NCI-H526 treated with DMSO at 0.1 percent for 48 hours (cell line): ENCODE measurements at places on chromosomes 4 and X.
A peak's percentile ranks its signal among the peaks of the same experiment; 100 is the strongest.

DNA sequence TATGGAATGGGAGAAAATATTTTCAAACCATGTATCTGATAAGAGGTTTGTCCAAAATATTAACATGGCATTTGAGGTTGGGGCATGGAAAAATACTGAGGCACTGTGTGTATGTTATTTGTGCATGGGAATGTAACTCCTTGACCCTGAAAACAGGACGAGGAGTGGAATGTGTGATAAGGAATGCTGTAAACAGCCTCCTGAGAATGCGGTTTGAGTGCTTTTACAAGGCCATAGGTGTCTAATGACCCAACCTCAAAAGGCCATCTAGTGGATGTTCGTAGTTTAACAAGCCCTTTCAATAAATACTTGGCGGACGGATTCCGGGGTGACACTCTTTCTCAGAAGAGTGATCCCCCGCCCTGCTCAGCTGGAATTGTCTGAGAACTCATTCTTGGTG, 162.9 kb upstream of the USP9X start:
- peak; percentile 49 for DNase-seq

DNA sequence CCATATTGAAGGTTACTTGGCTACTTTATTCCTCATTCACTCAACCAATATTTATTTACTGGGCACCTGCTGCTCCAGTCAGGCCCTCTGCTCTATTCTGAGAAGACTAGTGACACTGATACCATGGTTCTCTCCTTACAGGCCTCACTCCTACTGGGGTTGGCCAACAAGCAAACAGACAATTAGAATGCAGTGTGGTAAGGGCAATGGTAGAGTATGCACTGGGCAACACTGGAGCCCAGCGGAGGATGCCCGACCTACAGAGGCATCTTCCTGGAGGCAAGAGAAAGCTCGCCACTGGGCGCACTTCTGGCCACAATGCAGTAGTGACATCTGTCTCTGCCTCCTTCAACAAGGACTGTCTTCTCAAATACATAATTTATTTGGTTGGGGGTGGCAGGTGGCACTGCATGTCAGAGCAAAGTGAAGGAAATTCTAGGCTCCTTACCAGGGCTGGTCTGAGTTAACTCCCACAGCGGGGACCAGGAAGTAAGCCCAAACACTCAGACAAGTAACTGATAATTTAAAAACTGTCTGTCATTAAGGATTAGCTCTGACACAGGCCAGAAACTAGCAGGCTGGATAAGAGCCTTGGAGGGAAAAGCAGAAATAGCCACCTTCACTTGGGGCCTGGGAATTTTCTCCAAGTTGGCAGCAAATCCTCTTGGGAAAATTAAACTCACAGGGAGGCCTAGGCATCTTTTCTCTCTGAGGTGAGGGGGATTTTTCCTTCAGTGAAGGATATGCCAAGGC, 150.7 kb upstream of the EOLA2 start:
- DNase-seq = no peak

- DNase-seq = no peak
Observed at GRCh38 chr4:2712261-2712842, 43.8 kb downstream of the TNIP2 start.

GRCh38 chr4:108644237-108644636, 6.2 kb upstream of the OSTC start:
- DNase-seq = no peak

GRCh38 chr4:27484216-27484615, 623.6 kb downstream of the STIM2 start:
- no peak for DNase-seq

DNA sequence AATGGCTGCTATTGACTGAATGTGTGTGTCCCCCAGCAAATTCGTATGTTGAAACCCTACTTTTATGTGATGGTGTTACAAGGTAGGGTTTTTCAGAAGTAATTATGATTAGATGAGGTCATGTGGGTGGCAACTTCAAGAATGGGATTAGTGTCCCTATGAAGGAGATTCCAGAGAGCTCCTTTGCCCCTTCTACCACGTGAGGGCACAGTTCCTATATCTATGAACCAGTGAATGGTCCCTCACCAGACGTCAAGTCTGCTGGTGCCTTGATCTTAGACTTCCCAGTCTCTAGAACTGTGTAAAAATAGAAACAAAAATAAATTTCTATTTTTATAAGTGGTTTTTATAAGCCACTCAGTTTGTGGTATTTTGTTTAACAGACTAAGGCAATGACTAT, 1137.6 kb upstream of the IGFBP7 start:
- DNase-seq = peak; percentile 3

DNA sequence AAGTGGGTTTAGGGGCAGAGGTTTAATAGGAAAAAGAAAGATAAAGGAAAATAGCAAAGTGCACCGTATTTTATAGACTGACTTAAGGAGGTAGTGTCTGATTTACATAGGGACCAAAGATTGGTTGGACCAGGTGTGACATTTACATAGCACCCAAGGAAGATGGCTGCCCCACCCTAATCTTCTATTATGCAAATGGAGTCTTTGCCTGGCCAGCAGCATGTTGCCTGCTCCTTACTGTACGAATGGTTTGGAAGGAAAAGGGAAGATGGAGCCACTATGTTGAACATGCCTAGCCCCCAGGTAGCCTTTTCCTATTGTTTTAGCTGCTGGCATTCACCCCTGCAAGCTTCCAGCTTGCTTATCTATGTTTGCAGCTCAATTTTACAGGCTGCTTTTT, 146.2 kb upstream of the PDE5A start:
- no peak for DNase-seq

GRCh38 chrX:47573341-47574075, 8.7 kb upstream of the TIMP1 start:
- no peak for DNase-seq

DNA sequence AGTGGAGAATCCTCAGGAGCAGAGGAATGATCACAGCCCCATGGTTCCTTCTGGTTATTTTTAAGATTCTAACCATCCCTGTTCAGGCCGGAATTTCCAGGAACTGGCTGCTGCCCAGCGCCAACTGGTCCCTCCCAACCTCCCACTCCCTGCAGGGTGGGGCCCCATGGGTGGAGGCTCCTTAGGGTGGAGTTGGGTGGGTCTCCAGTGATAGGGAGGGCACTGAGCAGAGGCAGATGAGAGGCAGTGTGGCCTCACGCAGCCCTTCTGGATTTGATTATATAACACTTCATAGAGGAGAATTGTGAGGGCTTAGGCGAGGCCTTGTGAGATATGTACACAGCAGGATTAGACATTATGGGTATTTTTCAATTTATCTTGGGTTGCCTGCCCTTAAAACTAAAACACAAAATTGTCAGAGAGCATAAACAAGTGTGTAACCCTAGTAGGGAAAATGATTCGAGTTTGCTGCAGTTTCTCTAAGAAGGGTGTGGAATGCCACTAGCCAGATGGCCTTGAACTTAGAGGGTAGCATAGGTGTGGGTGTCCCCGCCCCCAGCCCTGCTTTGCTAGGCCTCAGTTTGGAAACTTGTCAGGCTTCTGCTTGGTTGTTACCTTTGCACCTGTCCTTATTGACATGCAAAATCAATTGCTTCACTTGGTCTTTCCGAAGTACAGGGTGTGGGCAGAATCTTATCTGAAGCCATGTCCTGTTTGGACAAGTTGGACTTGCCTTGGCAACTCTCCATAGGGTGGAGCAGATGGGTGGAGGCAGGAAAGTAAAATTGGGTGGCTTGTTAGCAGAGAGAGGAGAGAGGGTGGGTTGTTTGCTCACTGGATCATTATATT, 9.4 kb downstream of the KLF3 start:
- DNase-seq = peak; percentile 82

GRCh38 chr4:187124331-187124730, 400.7 kb upstream of the FAT1 start:
- no peak for DNase-seq

DNA sequence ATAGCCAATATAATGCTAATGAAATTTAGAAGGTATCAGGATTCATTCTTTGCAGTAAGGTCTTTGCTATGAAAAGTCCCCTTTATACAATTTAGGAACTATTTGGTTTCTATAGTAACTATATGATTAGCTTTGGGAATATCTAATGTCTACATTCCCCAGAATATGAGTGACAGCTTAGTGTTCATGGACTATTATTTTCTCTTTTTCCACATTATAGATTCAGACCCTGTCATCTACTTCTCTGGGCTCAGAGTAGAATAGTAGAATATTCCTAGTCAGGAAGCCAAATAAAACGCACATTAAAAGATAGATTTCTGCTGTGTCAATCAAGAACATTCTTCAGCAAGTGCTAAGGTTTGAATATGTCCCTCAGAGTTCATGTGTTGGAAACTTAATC, 26.1 kb upstream of the SULT1B1 start:
- DNase-seq = no peak

DNA sequence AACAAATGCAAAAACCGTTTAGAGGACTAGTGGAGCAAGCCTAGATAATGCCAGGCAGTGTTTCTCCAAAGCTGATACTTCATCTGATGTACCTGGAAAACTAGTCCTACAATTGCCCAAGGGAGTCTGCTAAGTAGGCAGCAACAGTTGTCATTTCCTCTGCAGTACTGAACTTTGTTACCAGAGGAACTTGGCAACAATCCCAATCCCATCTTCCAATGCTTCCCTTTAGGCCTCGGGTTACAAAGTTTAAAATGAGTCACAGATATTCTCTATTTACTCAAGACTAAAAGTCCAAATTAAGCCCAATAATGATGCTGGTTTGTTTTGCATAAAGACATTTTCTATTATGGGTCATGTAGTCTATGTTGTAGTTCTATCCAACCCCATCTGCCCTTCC, 120.0 kb upstream of the GLRA2 start:
- DNase-seq = no peak

DNA sequence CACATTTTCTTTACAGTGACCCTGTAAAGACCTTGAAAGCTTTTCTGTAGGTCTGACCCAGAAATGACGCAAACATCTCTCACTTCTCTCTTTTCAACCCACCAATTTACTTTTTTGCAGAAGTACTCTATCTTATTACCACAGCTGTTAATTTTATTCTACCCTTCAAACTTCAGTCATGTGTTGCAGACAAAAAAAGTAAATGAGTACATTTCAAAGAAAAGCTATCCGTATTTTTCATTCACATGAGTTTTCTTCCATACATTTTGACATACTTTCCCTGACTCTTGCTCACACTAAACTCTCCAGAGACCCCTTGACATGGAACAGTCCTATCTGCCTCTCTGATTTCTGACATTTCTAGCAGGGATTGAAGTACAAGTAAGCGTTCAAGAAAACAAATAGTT, 51.7 kb downstream of the SLC7A11 start:
- no peak for DNase-seq

- DNase-seq = peak; percentile 52
Observed at GRCh38 chrX:10633722-10634121, 13.3 kb upstream of the MID1 start.

DNA sequence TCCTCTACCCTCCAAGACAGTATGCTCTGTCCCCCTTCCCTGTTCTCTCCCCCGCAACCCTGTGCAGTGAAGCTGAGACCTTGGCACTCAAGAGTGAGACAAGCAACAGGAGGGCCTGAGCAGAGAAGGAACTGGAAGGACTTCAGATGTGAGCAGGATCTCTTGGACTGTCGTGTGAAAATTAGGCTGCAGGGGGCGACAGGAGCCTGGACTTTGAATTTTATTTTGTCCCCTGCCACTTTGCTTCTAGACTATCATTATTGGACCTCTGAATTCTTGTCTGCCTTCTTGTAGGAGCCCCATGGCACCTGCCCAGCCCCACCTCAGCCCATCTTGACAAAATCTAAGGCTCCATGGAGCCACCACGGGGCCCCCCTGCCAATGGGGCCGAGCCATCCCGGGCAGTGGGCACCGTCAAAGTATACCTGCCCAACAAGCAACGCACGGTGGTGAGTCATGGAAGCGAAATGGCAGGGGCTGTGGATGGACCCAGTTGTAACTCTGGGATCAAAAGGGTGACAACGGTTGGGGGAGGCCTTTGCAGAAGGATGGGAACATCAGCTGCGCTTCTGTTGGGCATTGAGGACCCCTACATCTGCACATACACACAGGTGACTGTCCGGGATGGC, 1.7 kb downstream of the ARAF start:
- DNase-seq = no peak

DNA sequence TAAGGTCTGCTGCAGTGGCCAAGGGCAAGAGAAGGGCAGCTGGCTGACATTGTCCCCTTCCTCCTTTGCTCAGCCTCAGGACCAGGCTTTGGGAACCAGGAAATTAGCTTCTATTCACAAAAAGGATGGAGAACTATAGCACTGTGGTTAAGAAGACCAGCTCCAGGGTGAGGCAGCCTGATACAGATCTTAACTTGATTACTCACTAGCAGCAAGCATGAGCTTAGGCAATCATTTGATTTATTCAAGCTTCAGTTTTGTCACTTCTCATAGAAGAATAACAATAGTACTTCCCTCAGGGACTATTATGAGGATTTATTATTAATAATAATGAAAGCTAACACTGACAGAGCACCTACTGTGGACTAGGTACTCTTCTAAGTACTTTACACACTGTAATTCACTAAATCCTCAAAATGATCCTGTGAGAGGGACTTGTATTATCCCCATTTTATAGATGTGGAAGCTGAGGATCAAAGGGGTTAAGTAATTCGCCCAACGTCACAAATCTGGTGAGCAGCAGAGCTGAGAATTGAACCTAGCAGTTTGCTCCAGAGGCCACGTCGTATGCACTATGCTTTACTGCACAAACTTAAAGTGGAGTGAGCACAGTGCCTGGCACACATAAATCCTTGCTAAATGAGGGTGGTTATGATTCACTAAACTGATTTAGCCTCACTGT, 130.4 kb upstream of the PAK3 start:
- no peak for DNase-seq

DNA sequence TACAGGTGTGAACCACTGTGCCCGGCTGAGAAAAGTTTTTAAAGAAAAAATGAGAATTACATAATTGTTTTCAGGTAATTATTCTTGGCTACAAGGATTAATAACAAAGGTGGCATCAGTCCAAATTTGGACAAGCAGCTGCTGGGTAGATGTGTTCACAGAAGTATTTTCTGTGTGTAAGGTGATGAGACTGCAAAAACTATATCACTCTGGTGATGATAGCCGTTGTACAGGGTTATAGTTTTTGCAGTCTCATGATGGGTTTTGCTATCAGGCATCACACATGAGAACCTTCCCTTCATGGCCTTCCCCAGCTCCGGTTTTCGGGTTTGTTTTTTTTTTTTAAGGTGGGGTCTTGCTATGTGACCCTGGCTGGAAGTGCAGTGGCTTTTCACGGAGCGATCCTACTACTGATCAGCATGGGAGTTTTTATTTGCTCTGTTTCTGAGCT, 5.1 kb upstream of the SLC10A3 start:
- no peak for DNase-seq

DNA sequence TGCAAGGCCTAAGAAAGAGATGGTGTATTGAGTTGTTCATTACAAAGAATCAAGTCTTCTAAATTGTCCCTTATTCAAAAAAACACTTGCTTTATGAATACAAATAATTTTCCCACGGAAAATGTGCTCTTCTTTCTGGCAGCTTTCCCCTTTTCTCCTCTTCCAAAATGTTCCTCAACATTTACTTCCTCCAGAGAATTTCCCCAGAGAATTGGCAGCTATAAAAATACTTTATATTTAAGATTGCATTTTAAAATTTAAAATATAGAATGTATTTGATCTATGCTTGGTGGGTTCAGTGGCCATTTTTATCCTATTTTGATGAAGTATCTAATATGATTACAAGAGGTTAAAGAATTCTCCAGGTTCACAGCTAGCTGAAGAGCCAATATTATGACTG, 521.0 kb downstream of the IQCM start:
- DNase-seq = no peak

- DNase-seq = no peak
Observed at GRCh38 chrX:38701073-38701472, 100.2 kb upstream of the MID1IP1 start.
